ENCODE measurements at places on chromosomes 3 and 15.

GRCh38 chr15:91904942-91905341 lies 51.4 kb downstream of the SLCO3A1 start:
- no peak for DNase-seq

- peak; percentile 64 for DNase-seq
These were observed 298.0 kb upstream of the PROK2 start for GRCh38 chr3:72082776-72083462.

- no peak for DNase-seq
These were observed 516.0 kb downstream of the GABRG3 start for GRCh38 chr15:27486683-27487647.

DNA sequence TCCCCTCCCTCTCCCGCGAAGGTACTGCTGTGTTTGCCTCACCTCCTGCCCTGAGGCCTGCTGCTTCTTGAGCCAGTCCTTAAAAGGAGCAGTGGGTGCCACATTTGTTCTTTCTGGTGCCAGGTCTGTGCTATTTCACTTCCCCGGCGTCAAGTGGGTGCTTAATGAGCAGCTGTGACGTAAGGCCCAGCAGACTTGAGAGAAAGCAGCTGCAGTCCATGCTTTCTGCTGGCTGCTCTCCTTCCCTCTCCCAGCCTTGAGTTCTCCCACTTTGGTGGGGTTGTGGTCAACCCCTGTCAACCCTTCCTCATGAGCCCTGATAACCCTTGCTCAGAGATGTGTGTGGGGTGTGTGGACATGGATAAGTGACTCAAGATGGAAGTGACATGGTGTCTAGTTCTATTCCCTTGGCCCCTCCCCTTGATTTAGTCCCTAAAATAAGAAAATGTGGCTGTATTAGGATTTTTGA lies 6.9 kb downstream of the INAFM2 start:
- DNase-seq = no peak

DNA sequence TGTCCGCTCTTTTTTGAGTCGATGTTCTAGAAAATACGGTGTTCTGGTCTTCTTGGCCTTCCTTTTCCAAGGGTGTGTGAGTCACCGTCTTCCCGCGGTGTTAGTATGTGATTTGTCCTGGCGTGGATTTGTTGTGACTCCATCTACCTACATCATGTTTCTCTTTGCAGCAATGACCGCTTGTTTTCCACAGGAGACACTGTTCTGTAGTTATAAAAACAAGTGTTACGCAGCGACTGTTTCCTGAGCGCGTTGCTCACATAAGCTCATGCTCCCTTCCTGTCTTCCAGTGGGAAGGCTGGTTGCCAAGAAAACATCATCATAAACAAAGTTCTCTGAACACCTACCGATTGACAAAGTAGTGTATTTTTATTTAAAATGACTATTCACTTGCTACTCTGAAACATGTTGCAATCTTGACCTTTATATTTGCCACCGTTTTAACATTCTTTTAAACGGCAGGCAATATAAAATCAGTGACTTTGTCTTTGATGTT lies 19.0 kb downstream of the USP13 start:
- DNase-seq = no peak

GRCh38 chr3:192482391-192482790 lies 244.9 kb downstream of the FGF12 start:
- no peak for DNase-seq

- DNase-seq = no peak
These were observed 29.7 kb downstream of the TEX9 start for GRCh38 chr15:56394909-56395308.

DNA sequence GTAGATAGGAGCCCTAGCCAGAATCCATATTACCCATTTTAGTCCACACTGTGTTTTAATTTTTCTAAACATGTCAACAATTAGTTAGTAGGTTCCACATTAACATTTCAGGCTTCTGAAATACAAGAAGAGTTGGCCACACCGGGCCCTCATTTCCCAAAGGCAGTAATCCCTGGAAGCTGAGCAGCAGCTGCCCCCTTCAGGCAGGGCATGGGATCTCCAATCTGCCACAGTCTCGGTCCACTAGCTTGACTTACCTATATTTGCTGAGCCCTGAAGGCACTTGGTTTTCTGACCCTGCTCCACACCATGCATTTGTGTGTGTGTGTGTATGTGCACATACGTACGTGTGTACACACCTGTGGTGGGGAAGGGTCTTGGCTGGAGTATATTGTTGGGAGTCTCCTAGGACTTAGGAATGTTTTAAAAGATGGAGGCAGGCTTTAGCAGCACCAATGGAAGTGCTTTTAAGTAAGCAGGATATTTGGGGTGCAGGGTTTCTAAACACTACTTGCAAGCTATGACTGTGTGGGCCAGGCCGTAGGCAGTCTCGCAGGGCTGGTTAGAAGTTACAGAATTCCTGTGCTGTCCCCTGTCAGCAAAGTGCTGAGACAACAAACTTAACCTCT lies 71.2 kb upstream of the SOX14 start:
- peak; percentile 9 for DNase-seq

DNA sequence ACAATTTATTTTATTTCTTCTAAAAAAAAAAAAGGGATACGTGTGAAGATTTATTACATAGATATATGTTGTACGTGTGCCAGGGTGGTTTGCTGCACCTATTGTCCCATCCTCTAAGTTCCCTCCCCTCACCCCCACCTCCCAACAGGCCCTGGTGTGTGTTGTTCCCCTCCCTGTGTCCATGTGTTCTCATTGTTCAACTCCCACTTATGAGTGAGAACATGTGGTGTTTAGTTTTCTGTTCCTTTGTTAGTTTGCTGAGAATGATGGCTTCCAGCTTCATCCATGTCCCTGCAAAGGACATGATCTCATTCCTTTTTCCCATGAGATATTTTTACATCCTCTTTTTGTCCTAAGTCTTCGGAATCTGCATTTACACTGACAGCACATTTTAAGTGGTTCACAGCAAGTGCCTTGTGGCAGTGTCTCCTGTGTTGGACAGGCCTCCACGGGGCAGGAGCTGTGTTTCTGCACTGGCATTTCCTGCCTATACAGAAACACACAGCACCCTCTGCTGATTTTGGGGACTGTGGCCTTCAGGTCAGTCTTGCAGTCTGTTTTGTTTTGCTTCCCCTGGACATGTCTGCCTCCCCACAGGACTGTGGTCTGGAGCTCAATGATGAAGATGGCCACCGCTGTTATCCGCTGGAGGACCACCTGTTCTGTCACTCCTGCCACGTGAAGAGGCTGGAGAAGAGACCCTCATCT lies 12.7 kb upstream of the SACM1L start:
- DNase-seq = no peak

DNA sequence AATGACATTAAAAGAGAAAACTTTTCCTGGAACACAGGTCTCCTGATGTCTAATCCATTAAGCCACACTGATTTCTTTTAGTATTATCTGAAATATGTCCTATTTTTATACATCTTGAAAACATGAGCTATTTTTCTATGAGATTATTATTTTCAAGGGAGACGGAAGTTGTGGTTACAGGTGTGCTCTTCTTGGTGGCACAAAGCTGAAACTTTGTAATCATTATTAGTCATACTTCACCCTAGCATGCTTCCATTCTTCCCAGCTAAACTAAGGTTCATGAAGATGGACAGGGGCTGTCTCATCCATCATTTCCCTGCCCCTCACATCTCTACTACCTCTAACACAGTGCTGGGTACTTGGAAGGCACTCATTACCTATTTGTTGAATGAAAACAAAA lies 85.6 kb upstream of the POU1F1 start:
- DNase-seq = no peak

GRCh38 chr3:155619118-155619915 lies 125.6 kb downstream of the PLCH1 start:
- DNase-seq = peak; percentile 59

DNA sequence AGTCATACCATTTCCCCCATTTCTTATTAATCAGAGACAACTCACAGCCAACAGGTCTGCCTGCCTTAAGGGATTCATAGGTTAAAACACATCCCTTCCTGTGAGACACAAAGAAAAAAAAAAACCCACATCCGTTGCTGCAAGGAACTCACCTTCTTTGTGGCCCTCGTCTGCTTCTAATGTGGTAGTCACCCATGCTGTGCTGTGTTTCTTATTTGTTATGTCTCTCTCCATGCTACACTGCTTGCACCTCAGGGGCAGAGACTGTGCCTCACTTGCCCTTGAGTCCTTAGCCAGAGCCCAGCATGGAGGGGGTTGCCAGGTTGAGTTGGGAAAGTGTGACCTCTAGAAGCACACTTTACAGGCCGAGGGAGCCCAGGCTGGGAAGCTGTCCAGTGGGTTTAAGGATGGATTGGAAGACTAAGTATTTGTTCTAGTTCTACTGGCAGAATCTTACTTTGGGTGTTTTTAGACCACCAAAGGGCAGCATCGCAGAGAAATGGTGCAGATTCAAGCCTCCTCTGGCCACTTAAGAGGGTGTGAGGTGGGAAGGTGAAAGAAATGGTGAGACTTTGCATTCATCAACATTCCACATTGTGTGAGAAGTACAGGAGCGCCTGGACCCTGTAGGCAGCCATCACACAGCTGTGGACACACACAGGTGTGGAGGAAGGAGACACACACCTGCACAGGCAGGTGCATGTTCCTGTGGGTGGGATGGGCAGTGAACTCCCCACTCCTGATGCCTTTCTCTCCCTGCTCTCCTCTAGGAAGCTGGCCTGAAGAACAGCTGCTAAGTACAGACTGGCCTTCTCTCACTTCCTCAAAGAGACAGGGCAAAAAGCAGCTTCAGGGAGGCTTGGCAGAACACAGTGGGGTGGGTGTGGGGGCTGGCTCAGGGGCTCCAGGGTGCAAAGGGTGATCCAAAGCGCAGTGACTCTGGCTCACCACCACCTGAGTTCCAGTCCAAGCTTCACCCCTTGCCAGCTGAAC lies 48.8 kb downstream of the GLB1 start:
- peak; percentile 74 for DNase-seq

GRCh38 chr3:190340071-190340470 lies 17.8 kb upstream of the CLDN1 start:
- DNase-seq = no peak

- DNase-seq = no peak
These were observed 1.7 kb downstream of the NCKIPSD start for GRCh38 chr3:48684054-48684349.

DNA sequence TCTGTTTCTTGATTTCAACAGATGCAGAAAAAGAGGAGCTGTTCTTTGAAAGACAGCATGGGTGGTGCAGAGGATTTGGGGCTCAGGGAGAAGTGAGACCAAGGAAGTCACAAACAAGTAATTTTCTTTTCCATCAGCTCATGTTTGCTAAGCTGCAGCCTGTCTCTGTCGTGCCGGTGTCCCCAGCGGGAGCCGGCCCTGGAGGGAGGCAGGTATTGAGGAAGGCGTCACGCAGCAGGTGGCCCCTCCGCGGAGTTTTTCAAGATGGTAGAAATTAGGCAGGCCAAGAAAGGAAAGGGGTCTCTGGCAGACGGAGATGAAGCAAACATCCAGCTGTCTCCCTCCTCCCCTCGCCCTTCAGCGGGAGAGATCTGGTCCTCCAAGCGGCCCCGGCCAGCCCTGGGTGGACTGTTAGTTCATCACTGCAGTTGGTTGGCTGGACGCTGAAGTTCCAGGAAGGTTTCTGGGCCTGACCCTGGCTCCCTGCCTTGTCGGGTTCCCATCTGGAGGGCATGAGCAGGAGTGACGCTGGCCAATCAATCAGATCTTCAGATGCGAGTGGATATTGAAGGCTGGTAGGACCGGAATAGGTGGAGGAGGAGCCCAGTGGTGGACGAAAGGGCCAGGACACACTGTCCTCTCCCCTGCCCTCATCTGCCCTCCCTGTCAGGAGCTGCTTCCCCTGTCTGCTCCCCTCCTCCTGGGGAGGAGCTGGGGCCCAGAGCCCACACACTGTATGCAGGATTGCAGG lies 27.7 kb upstream of the MUC4 start:
- no peak for DNase-seq

DNA sequence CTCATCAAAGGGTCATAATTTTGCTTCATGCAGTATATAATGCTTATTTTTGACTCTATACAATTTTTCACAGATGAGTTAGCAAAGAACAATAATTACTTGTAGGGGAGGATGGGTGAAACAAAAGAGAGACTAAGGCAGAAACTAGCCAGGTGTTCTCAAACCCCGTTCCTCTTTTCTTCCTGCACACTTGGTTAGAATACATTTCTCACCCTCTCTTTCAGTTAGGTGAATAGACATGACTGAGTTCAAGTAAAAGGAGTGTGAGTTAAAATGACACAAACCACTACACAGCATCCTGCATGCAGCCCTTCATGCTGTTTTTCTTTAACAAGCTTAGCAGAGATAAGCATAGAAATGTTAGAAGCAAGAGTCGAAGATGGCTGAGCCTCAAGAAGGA lies 922.2 kb downstream of the TBL1XR1 start:
- DNase-seq = no peak

GRCh38 chr3:190036631-190037030 lies 84.1 kb downstream of the P3H2 start:
- DNase-seq = no peak

DNA sequence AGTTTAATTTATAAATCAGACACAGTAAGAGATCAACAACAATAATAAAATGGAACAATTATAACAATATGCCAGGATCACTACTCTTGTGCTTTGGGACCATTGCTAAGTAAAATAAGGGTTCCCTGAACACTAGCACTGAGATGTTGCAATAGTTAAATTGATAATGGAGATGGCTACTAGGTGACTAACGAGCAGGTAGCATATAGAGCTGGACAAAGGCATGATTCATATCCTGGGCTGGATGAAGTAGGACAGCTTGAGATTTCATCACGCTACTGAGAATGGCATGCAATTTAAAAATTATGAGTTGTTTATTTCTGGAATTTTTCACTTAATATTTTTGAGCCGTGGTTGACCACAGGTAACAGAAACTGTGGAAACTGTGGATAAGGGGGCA lies 20.7 kb upstream of the MYZAP start:
- no peak for DNase-seq

DNA sequence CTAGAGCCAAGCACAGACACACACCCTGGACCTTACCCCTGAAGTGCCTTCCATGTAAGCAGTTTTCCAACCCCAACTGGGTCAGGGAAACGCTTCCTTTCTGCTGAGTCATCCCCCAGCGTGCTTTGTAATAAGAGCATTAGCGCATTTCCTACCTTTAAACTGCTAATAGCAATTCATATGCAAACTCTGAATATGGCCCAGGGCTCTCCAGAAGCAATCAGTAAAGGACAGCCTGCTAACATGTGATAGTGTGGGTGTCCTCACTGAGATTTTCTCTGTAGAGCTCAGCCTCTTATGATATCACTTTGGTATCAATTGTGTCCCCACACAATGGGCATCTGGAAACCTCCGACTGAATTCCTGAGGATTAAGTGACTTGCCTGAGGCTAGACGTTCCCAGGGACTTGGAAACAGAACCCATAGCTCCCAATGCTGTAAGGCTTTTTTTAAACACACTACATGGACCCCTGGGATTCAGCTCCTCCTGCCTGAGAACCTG lies 5.6 kb downstream of the GABRB3 start:
- DNase-seq = no peak

- DNase-seq = no peak
These were observed 6.5 kb downstream of the TAGLN3 start for GRCh38 chr3:112005091-112005672.

GRCh38 chr15:26724381-26725150 lies 48.3 kb downstream of the GABRB3 start:
- no peak for DNase-seq

- DNase-seq = no peak
These were observed 24.2 kb upstream of the HACD2 start for GRCh38 chr3:123609063-123609462.
